ENCODE measurements at places on chromosomes 1 and 21.

- DNase-seq = no peak
Observed at GRCh38 chr1:244369256-244370057, 82.3 kb downstream of the ADSS2 start.

- DNase-seq = no peak
Observed at GRCh38 chr1:2930913-2931723, 90.1 kb upstream of the ACTRT2 start.

DNA sequence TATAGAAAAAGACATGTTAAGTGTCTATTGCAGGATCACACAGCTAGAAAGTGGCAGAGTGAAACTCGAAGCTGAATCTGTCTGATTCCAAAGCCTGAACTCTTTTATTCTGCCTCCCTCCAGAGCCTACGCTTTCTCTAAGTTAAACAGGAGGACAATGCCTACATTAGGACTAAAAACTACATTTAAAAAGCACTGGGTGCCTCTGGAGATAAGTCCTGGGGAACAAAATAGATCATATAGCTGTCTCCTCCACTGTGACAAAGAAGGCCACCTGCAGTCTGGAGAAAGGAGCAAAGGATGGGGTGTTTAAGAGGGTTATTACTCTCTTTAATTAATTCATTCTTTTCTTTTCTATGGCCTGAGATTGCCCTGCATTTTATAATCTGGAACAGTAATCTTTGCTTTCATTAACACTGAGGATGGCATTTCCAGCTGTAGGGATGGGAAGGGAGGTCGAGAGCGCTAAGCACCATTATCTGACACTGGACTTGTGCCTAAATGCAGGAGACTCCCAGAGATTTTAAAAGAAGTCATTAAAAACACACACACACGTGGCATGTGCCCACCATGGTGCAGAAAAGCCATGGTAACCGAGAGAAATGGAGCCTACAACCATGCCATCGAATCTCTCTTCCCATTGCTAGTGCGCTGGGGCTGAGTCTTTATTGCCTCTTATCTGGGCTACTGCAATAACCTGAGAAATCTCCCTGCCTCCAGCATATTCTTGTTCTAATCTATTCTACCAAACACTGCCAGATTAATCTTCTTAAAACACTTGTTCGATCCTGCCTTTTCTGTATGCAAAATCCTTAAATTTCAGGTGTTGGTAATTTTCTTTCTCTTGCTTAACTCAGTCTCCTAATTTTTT is 92.2 kb downstream of the PLXNA2 start:
- no peak for DNase-seq

DNA sequence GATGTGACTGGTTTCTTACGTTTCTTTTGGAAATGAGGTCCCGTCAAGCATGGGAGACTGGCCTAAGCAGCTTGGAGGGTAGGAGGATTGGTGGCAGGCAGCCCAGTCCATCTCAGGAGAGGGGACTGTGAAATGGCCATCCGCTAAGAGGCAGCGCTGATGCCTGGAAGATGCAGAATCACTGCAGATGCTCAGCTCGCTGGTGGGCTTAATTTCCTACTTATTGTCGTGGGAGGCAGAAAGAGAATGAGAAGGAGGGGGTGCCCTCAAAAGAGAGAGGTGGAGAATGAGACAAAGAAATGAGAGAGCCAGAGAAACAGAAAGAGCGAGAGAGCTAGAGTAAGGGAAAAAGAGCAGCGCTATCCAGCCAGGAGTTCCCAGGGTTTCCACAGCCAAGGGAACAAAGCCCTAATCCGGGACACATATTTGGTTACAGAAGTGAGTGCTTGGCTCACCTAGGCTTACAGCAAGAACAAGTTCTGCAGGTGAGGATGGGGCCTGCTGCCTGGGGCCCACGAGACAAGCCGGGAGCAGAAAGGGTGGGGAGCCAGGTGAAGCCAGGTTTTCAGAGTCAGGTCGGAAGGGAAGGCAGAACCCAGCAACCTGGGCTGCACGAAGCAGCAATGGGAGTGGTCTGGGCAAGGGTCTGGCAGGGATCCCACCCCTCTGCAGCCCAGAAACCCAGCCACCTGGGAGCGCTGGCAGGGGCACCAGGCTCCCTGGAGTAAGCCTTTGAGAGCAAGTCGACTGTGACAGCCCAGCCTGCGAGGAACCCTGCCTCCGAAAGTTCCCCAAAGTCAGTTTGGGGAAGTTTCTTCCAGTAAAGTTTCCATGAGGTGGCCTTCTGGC is 5.8 kb downstream of the ECE1 start:
- no peak for DNase-seq

DNA sequence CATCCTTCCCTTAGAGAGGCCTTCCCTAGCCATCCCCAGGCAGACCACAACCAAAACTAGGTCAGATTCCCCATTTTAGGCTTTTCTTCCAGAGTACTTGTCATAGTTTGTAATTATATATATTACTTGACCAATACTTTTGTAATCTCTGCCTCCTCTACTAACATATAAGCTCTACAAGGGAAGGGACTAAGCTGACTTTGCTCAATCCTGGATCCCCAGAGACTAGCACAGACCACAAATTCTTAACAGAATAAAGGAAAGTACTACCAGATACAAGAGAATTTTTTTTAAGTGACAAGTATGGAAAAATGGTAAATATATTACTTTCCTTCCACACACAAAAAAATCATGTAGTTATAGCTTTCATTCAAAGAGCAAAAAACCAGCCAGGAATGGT is 2.0 kb downstream of the ZMYM6 start:
- no peak for DNase-seq

GRCh38 chr21:27047658-27048314 is 80.9 kb upstream of the ADAMTS5 start:
- DNase-seq = no peak

DNA sequence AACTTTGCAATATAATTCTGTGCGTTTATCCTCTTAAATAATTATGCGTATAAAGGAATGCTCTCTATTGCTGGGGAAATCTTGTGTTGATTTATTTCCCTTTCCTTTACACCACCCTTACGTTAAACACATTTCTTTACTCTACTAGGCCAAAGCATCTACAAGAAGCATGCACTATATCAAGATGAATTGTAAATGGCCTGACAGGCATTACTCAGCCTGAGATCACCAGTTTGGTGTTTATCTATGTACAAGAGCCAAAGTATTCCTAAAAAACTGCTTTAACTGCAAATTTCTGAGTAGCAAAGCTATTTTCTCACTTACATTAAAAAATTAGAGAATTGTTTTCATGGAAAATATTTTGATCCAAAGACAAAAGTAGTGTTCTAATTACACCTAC is 114.8 kb downstream of the TYW3 start:
- DNase-seq = no peak

- DNase-seq = no peak
Observed at GRCh38 chr1:12196641-12197482, 30.1 kb downstream of the TNFRSF1B start.

- DNase-seq = no peak
Observed at GRCh38 chr1:115059316-115059715, 29.7 kb downstream of the TSHB start.

- no peak for DNase-seq
Observed at GRCh38 chr1:9133870-9134585, 5.1 kb upstream of the GPR157 start.

DNA sequence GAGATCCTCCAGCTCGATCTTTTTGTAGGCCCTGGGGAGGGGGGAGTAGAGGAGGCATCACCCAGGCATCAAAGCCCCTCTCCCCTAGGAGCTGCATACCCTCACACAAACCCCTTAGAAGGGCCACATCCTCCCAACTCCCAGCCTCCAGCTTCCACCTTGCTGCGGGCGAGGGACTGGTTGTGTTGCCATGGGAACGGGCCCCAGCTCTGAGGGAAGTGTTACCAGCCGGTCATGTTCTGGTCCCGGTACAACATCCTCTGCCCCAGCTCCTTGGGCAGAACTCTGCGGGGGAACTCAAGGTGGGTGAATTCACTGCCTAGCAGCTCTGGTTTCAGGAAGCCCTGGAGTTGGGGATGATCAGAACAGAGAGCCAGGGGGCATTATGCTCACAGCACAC is 4.1 kb downstream of the PPM1J start:
- DNase-seq = no peak

DNA sequence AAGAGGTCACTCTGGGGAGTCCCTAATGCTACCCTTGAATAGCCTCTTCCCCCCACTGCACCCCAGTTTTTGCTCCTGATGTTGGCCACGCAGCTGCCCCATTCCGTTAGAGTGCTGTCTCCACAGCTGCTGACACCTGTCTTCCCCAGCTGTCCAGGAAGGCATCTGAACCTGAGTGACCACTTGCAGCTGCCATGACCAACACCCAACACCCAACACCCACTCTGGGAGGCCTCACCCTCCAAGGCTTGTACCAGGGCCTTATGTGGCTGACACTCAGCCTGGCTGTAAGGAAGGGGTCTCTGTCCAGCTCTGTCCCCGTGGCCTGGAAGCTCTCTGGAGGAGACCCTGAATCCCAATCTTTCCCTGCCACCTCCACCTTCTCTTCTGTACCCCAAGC is 26.7 kb upstream of the LDLRAP1 start:
- DNase-seq = no peak

DNA sequence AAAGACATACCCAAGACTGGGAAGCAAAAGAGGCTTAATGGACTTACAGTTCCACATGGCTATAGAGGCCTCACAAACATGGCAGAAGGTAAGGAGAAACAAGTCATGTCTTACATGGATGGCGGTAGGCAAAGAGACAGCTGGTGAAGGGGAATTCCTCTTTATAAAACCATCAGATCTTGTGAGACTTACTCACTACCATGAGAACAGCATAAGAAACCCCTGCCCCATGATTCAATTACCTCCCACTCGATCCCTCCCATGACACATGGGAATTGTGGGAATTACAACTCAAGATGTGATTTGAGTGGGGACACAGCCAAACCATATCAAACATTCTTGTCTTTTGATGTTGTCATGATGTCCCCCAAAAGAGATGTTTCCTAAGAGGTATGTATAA is 103.3 kb downstream of the DUSP10 start:
- DNase-seq = no peak

GRCh38 chr1:234486858-234487840 is 8.2 kb upstream of the TARBP1 start:
- DNase-seq = no peak

GRCh38 chr1:74199504-74199903 is 1.5 kb downstream of the FPGT start:
- no peak for DNase-seq

- DNase-seq = no peak
Observed at GRCh38 chr21:21102896-21103295, 104.7 kb downstream of the NCAM2 start.

DNA sequence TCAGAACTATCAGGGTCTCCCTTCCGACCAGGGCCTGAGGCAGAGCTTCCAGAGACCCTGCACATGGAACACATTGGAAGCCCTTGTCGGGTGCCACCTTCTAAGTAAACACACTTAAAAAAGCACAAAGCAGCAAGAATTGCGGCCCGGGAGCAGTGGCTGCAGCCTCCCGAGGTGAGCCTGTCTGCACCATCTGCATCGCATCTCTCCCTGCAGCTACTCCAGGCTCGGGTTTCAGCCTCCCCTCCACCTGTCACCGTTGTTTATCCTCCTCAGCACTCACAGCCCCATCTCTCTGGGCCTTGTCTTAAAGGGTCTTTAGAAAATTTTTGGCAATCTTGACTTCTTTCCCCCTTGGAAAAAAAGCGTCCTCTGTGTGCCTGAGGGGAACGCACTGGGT is 95.1 kb upstream of the ARHGEF16 start:
- DNase-seq = no peak

- no peak for DNase-seq
Observed at GRCh38 chr21:36388835-36389234, 3.6 kb downstream of the CHAF1B start.

- DNase-seq = no peak
Observed at GRCh38 chr1:201349092-201349491, 28.4 kb downstream of the TNNT2 start.

DNA sequence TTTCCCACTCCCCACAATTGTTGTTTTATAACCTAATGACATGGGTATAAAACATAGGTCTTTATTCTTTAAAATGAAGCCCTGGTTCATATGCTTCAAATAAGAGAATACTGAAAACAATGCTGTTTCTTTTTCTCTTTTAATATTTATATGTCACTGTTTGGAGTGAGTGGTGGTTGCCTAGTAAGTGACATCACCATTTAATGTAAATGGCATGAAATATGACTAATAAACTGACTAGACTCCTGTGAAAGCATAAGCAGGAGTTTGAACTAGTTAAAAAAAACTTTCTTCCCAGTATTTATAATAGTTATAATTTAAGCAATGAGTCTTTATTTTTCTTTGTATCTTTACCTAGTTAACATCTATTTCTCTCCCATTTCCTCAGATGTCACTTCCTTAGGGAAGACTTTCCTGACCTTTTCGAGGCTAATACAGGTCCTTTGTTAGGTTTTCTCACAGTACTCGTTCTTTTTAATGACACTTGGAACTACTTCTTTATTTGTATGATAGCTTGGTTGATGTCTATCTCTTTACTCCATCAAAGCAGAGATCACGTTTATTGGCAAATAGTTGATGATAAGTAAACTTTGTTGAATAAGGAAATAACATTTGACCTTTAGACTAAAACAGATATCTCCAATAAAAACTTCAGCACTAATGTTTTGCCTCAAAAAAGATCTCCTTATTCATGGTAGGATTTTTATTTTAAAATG is 105.4 kb upstream of the PDC start:
- no peak for DNase-seq

DNA sequence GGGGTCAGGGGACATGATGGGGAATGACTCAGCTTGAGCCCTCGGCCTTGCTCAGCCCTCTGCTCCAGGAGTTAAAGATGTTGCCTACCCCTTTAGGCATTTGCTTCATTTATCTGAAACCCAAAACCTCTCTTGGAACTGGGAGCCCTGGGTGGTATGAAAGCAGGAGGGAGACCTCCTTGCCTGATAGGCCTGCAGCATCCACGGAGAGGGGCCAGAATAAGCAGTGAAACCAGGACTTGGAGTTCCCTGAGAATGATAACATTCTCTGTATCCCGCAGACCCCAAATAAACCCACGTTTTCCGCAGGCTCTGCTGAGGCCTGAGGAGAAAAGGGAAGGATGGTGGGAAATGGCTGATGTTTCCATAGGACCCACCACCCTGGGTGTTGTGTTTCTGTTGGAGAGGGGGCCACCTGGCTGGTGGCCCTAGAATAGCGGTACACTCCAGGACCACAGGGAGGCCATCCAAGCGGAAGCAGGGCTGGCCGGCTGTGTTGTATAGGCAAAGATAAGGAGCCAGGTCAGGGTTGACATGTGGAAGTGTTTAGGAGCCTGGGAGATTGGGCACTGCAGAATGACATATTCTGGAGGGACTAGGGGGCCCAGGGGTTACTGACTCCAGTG is 77.4 kb downstream of the FOXD2 start:
- DNase-seq = no peak

- no peak for DNase-seq
Observed at GRCh38 chr1:48681476-48682305, 95.0 kb downstream of the BEND5 start.

GRCh38 chr1:59410457-59410856 is 113.6 kb downstream of the FGGY start:
- DNase-seq = no peak

DNA sequence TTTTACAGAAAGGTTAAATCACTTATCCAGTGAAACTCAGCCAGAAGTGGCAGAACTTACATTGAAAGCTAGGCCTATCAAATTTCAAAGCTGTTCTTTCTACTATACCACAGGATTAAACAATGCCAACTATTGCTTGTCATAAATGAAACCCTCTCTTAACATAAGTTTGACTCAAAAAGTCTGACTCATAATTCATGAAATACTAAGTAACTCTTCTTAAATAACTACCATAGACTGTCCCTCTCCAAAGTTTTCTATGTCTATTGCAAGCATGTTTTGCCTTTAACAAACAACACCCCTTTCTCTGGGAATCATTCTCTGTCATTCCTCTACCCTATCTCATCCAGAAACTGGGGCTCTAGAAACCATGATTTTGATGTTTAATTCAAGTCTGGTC is 109.5 kb upstream of the UBE2U start:
- DNase-seq = no peak
